ENCODE measurements at places on chromosomes 1 and 21.
A peak's percentile ranks its signal among the peaks of the same experiment; 100 is the strongest.

DNA sequence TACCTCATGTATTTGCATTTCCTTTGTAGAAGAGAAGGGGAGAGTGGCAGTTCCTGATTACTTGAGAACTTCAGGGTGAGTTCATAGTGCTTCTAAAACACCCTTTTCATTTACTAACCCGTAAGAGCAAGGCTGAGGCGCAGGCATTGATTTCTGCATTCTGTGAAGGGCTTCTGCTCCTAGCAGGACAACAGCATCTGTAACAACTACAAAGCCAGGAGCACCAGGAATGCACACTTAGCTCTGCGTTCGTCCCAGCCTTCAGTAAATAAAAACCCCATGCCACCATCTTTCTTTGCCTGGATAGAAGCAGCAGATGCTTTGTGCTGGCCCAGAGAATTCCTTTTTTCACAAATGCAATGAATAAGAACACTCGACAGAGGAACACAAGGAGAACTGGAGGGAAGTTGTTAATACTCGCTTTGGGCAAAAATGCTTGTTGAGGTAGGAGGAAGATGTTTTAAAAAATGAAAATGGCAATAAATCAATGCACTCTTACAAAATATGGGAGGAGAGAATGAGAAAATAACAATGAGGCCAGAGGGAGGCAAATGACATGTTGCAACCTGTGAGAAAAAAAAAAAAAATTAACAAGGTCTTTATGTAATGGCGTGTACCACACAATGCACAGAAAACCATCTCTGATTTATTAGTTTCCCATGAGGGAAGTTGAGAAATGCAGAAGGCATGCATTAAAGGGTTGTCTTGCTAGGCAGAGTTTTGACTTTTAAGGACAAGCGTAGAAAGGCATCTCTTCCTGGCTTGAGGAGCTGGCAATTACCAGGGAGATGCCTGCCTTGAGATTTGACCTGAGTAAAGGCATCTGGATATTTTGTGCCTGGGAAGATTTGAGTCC lies 418.8 kb downstream of the DISC1 start:
- no peak for DNase-seq

DNA sequence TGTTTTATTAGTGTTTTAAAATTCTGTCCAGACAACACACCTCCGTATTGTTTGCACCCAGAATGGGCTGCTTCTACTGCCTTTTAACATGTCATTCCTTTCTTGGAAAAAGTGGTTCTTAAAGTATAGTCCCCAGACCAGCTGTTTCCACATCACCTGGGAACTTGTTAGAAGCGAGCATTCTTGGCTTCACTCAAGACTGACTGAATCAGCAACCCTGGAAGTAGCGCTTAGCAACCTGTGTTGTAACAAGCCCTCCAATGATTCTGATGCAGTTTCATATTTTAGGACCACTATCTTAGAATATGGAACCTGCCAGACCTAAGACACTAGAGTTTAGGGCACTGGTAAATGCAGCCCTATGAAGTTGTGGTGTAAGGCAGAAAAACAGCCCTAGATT lies 6.0 kb upstream of the PPIE start:
- no peak for DNase-seq

DNA sequence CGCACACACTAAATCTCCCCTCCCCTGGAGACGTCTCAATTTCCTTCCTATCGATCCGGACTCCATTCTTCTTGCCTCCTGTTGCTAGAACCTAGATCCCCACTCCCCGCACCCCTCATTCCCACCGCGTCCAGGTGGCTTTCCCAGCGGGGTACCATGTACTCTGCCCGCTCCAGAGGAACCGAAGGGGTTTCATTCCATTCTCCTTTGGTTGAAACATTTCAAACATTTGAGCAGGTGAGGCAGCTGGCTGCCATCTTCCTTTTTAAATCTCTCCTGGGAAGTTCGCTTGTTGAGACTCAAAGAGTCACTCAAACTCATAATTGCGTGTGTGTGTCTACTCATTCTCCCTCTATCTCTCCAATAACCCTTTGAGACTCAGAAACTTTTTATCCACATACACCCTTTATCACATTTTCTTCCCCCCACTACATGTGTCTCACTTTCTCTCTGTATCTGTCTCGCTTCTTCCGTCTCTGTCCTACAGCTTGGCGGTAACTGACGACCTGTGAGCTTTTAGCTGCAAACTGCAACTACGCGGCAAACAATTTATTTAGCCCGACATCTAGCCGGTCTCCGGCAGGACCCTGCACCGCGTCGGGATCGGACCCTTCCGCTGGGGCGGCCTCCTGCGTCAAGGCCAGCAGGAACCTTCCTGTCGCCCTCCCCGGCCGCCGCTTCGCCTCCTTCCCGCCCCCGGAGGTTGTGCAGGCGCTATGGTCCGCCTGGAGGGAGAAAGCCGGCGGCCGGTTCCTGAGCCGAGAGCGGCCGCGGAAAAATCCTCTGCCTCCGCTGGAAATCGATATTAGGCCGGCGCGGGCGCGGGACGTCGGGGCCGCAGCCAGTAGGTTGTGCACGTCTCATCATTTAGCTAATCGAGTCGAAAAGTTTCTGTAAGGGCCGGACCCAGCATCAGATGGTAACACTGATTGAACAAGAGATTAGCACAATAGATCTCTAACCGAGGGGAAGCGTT lies 3.0 kb upstream of the FOXD3 start:
- no peak for DNase-seq

GRCh38 chr1:109482791-109483671 lies 674 bp upstream of the ATXN7L2 start:
- DNase-seq: peak; percentile 72

GRCh38 chr1:48263041-48263440 lies 40.5 kb downstream of the SLC5A9 start:
- DNase-seq: no peak

GRCh38 chr1:42179900-42180329 lies 15.4 kb upstream of the GUCA2A start:
- no peak for DNase-seq

DNA sequence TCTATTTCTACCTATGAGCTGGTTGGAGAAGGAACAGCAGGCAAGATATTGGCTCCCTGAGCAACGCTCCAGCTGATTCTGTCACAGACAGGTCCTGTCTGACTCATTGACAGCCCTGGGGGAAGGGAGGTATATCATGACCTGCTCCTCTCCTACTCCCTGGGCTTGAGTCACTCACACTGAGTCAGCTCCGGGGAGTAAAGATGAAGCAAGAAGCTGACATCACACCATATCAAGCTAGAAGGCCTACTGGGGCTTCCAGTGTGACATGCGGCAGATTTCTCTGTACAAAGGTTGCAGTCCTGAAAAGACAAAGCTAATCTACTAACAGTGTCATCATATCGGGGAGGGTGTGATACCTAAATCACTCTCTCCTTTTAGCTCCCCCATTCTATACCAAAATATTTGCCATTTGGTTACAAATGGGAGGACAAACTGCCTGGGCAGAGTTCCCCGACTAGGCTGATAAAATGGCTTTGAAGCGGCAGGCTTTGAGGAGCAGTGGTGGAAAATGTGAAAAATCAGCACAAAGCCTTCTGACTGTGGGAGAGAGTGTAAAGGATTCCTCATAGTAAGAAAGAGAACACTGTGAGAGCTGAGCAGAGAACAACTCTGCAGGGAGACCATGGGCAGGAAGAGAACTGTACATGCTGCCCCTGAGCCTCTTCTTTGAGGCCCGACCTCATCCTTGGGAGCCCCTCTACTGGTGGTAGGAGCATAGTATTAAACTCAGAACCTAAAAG lies 15.5 kb downstream of the PI4KB start:
- DNase-seq: no peak

- DNase-seq: no peak
Measured at GRCh38 chr1:168019407-168019806, 82.5 kb upstream of the MPC2 start.

DNA sequence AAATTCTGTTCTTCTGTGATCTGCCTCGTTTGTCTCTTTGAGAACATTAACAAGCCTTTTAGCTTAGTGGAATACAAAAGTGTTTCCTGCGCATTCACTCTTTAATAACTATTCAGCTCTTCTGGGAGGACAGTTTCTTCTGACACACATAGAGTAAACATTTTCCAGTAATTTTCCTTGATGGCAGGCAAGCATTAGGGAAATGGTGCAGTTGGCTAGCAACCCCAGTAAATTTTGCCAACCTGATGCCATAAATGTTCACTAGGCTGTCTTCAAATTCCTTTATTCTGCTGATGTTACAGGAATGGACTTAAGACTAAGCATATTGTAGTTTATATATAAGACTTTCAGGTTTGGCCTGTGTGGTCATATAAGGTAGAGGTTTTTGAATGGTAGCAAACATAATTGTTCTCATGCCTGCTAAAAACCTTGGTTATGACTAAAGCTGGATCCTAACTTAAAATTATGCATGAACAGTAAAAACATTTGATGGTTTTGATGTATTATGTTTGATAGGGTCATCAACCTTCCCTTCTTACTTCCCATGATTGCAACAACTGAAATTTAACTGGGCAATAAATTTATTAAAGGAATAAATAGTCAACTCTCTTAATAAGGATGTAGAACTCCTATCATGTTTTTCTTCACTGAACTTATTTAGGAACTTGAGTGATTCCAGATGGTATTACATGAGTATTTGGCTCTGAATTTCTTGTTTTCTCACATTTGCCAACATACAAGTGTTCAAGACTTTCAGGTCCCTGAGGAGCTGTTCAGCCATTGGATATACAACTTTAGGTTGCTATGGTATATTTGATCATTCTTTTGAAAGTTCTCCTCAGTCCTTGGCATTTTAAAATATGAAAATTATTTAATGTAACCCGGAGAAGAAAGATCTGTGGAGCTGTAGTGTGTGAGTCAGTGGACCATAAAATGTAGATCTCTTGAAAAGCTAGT lies 223.4 kb downstream of the FMN2 start:
- DNase-seq: no peak

- DNase-seq: no peak
Measured at GRCh38 chr1:28887419-28887834, 26.9 kb upstream of the EPB41 start.

- DNase-seq: no peak
Measured at GRCh38 chr21:14271053-14271452, 55.1 kb downstream of the RBM11 start.

DNA sequence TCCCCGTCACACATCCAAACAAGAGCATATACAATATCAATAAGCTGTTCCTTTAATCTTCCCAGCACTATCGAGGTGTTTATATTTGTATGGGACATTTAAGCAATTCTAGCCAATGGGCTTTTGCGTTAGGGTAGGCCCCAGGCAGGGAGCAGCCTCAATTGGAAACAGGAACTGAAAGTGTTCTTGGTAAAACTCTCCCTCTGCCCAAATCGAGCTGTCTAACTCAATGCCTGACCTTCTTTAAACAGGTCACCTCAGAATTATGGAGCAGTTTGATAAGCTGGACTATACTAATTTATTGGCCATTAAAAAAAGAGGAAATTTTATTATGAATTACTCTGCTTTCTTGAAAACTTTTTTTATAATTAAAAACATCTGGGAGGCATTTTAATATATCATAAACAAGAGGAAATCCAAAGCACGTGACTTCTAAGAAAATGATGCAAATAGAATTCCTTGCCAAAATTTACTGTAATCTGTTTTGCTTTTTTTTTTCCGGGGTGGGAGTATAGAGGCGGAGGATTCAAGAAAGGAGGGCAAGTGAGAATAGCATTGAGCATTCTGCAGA lies 498.1 kb downstream of the LMO4 start:
- DNase-seq: no peak

DNA sequence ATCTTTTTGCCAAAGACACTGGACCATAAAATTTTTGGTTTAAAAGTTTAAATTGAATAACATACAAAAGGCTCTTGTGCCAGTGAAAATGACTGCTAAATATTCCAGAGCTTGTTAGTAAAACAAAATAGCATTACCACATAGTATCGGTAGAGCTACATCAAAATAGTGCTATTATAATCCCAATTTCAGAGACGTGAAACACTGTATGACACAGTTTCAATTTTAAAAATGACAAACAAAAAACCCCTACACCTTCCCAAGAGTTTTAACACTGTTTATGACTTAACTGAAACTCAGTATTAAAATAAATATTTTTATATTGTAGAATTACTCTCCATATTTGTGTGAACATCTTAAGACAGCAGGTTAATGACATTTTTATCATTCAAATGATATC lies 7.0 kb downstream of the SLC30A1 start:
- DNase-seq: no peak

DNA sequence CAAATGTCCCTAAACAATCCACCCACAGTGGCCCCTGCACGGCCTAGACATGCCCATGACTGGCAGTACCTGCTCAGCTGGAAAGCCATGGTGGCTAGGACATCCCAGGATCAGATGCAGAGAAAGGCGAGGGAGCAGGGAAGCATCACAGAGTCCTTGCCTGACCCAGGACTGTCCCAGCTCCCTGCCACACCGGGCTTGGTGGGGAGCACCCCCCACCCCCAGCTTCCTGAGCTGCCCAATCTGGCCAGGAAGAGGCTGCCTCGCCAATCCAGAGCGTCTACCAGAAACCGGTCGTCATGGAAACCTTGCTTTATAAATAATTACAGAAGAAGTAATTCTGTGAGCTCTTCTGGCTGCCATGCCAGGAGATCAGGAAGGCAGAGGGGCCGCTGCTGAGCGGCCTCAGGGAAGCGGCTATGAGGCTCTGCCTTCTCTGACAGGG lies 34.8 kb downstream of the ACOT7 start:
- peak; percentile 19 for DNase-seq

DNA sequence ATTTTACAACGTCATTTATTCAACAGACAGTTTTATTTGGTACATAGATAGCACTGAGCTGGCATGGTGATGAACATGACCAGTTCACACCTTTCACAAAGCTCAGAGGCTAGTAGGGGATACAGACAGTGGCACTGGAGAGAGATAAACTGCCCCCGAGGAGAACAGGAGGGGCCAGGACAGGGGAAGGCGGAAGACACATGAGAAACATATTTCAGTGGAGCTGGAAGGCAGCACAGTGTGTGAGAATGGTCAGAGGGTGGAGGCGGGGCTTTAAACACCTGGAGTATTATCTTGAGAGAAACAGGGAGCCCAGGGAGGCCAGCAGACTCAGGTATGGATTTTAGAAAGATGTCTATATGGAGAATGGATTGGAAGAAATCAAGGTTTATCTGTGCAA lies 49.5 kb downstream of the CHML start:
- no peak for DNase-seq

DNA sequence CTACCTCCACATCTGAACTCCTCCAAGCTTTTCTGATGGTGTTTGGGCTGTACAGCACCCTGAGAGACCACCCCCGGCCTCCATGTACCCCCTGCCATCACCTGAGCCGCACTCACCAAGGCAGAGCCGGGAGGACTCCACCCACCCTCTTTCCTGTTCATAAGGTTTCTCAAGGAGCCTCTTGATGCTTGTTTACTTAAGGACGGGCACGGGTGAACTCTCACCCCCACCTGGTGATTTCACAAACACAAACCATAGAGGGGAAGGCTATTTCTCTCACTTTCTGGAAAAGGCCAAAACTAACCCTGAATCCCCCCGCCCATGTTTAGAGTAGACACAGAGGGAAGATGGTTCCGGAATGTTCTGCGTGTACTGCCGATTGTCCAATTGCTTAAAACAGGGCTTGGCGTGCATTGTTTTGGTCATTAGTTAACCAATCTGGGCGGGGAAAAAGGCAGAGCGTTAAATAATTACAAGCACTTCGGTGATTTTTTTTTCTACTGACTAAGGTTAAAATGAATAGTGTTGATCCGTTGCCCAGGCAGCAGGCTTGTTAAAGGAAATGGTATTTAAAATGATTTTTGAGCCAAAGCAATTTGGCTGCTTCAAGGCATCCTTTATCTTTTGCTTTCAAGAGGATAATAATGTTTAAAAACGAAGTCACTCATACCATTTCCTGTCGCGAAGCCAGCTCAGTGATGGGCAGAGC lies 279.8 kb upstream of the VAMP3 start:
- peak; percentile 97 for DNase-seq
